ENCODE measurements at places on chromosomes 7 and 10.

DNA sequence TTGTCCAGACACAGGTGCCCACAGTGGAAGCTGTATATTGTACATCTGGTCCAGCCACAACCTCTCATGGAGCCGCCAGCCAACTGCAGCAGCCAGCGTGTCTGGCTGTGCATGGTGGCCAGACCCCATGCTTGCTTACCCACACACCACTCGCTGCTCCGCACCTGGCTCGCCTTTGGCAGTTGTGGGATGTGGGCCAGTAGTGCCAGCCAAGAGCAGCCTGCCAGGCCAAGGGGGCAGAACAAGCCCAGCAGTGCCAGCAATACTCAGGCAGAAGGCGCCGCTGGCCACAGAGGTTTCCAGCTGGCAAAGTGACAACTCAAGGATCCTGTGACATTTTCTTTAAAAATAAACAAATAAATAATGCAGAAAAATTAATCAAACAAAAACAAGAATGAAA lies 11.7 kb upstream of the TMEM243 start:
- DNase-seq: peak; percentile 50

- no peak for DNase-seq
Observed at GRCh38 chr7:107857541-107857912, 33.5 kb upstream of the DLD start.

- no peak for DNase-seq
Observed at GRCh38 chr10:133405844-133406527, 12.0 kb downstream of the MTG1 start.

DNA sequence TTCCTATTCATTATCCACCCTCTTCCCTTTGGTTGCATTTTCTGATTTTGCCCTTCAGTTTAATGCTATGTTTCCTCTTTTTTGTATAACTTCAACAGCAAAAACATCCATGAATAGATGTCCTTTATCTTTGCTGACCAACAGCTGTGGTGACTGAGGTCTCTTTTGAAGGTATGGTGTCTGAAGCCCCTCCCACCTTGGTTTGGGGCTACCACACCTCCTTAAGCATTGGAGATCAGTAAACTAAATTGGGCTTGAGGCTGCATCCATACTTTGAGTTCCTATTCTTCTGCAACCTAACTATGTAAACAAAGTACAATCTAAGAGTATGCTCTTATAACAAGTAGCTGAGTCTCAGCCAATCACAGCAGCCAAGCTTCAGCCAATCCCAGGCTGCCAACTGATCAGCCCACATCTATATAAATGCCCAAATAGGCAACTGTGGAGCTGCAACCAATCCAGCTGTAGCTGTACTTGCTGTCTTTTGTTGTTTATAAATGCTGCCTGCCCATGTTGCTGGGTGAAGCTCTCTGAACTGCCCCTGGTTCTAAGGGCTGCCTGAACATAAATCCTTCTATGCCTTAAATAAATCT lies 69.4 kb upstream of the PDLIM1 start:
- no peak for DNase-seq

- no peak for DNase-seq
Observed at GRCh38 chr7:120927454-120928103, 23.0 kb upstream of the ING3 start.

DNA sequence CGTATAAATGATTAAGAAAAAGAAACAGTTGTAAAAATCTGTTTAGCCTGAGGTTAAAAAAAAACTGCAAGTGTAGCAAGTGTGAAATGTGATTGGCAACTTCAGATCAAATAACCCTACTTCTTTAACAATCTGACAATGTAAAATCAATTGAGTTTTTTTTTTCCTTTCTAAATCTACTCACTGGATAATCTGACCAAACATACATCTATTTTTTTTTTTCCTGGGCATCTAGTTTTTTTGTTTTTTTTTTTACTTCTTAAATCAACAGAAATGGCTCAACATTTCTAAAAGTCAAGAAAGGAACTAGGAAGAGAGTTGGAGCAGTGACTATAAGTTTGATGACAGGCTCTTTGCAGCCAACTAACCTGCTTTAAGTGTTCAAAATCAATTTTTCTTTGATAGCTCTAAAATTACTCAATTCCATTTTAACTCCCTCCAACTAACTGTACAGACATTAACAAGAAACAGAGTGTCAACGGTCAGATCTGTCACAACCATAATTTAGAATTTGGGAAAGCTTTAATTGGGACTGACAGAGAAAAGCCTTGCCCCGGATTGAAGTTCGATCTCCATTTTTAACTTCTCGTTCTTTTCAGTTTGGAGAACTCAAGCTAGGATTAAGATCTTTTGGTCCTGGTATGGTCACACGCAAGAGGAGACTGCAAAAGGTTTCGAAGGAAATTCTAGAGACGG lies 1.2 kb downstream of the ARL3 start:
- DNase-seq: no peak

DNA sequence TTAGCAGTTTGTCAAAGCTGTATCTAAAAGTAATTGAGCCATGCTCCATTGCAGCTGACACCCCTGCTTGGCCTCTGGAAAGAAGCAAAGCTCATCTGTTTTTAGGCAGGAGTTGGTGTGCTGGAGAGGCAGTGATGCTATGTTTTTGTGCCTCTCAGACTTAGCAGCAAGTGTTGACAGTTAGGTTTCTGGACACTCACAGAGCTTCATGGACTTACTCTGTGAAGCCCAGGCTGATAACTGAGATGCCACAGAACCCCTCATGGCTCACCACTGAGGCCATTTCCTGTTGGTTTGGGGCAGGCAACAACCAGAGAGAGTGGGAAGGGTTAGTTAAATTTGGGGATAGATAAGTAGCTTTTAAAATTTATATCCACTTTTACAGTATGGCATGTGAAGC lies 59.8 kb downstream of the BTAF1 start:
- no peak for DNase-seq

- DNase-seq: peak; percentile 47
Observed at GRCh38 chr7:76296743-76297740, 5.4 kb upstream of the HSPB1 start.

DNA sequence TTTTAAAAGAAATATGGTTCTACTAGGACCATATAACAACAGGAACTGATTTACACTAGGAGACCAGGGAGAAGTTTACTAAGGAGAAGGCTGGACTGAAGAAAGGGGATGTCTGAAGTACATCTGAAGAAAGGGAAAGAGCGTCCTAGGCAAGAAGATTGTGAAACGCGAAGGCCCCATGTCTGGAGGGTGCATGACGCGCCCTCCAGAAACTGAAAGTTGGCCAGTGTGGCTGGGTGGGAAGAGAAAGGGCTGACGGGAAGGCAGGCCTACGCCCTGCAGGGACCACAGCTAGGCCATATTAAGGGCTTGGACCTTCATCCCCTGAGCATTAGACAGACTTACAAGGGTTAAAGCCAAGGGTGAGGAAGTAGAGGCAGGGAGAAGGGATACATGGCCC lies 158.0 kb downstream of the TRIL start:
- peak; percentile 59 for DNase-seq

- DNase-seq: peak; percentile 19
Observed at GRCh38 chr7:121485467-121486243, 89.5 kb upstream of the FAM3C start.

GRCh38 chr10:61733358-61733940 lies 70.7 kb downstream of the CABCOCO1 start:
- no peak for DNase-seq

DNA sequence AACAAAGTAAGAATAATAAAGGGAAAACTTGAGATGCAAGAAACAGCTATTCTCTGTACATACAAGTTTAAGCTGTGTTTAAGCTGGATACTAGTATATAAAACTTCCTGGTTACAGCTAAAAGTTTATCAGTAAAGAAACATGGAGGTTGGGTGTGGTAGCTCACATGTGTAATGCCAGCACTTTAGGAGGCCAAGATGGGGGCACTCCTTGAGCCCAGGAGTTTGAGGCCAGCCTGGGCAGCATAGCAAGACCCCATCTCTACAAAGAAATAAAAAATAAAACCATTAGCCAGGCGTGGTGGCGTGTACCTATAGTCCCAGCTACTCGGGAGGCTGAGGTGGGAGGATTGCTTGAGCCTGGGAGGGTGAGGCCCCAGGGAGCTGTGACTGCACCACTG lies 3.2 kb downstream of the RSU1 start:
- no peak for DNase-seq

DNA sequence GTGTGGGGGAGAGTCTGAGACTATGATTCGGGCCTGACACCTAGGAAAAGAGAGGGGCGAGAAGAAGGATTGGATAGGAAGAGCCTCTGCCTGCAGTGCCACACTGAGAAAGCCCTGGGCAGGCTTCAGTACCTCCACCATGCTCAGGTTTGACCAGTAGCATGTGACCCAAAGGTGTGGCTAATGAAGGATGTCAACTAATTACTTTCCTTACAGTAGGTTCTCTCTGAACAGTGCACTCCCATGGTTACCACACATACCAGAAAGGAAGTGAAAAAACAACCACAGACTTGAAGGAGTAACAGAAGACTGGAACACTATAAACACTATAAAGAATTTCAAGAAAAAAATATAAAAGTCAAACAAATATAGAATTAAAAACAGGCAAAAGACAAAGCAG lies 46.2 kb downstream of the SEM1 start:
- DNase-seq: no peak

- no peak for DNase-seq
Observed at GRCh38 chr10:116239229-116239628, 33.8 kb downstream of the GFRA1 start.

GRCh38 chr10:31697271-31698180 lies 231.1 kb downstream of the ARHGAP12 start:
- DNase-seq: peak; percentile 92

DNA sequence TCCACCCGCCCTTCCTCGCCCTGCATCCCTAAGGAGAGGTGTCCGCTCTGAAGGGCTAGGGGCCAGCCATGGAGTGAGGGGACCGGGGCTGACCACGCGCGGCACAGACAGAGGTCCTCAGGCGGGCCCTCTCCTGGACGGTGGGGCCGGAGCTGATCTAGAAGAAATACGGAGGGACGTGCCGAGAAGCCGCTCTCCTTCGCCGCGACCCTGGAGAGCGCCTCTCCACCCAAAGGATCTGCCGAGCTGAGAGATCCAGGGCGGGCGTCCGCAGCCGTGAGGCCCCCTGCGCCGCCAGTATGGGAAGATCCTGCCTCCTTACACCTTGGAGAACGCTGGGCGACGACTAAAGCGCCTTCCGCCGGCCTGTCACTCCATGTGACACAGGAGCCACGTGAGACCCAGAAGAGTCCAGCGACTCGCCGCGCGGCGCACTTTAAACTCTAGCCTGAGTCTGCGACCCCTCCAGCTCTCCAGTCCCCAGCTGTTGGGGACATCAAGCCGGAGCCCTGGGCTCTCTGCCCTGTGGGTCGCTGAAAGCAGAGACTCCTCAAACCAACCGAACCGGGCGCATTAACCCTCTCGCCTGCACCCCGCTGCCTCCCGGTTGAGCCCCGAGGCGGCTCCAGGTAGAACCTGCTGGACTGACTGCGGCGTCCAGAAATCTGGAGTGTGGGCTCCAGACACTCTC lies 1.5 kb upstream of the SFMBT2 start:
- peak; percentile 83 for DNase-seq

- peak; percentile 64 for DNase-seq
Observed at GRCh38 chr7:37920849-37921805, 687 bp downstream of the EPDR1 start.

DNA sequence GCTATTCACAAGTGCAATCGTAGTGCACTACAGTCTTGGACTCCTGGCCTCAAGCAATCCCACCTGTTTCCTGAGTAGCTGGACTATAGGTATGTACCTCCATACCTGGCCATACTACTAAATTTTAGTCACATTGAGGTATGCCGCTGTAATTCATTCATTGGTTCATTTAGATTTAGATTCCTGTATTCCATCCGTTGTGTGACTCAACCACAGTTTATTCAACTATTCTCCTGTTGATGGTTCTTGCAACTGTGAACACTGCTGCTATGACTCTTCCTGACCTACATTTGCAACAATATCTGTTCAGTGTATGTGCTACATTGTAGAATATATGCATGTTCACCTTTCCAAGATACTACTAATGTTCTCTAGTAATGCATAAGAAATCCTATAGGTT lies 8.0 kb upstream of the ZCCHC24 start:
- no peak for DNase-seq

GRCh38 chr10:60280475-60280874 lies 109.2 kb downstream of the ANK3 start:
- DNase-seq: no peak

DNA sequence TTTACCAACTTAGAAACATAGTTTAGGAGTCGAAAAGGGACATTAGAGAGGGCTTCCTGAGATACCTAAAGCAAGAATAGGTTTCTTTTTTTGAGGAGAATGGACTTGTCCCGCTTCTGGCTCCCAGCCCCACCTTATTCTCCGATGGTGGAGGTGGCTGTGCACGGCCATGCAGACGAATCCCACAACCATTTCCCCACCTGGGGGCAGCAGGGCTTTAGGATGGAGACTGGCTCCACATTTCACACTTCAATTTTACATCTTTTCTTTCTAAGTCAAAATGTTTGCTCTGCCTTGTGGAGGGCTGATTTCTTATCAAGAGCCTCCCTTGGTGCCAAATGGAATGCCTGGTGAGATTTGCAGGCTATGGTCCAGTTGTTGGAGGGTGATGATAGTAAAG lies 118.5 kb downstream of the GLRX3 start:
- DNase-seq: no peak

GRCh38 chr7:149779502-149779805 lies 6.1 kb upstream of the ZNF467 start:
- no peak for DNase-seq

- no peak for DNase-seq
Observed at GRCh38 chr7:43193893-43194292, 81.4 kb downstream of the HECW1 start.

DNA sequence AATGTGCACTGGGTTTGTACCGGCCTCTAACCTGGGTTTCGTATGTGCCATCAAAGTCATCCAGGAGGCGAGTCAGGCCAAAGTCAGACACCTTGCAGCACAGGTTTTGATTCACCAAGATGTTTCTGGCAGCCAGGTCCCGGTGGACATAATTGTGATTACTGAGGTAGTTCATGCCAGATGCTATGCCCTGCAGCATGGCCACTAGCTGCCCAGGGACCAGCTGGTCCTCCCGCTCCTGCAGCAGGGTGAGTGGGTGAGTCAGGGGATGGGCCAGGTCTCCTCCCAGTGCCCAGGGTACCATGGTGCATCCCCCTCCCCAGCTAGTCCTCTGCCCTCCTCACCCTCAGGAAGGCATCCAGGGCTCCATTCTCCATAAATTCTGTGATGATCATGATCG lies 13.6 kb downstream of the ZYX start:
- DNase-seq: no peak

DNA sequence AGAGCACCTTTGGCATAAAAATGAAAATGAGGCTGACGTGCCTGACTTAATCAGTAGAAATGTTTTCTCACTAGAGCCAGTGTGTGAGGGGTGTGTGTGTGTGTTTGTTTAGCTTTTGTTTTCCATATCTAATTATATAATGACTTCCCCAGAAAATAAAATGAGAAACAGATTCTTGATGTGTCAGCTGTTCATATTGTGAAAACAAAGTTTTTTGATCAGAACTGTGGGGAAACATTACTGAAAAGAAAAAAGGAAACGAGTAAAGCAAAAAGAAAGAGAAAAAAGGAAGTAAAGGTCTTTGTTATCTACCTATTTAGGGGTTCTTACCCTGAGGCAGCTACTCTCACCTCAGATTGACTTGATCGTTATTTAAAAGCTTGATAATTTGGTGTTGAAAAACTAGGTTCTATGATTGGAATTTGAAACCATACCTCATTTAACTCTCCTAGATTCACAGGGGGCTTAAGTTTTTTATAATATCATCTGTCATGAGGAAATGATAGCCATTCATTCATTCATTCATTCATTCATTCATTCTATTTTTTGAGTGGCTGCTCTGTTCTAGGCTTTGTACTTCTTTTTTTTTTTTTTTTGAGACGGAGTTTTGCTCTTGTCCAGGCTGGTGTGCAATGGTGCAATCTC lies 58.0 kb downstream of the CREM start:
- DNase-seq: no peak

Measured in psoas muscle (tissue), 8 donors.